ENCODE measurements at places on chromosomes 7 and 10. TPM values are rescaled to one million over a fixed set of nuclear protein-coding genes. Genes with fewer than 3 reads are reported as not detected.

DNA sequence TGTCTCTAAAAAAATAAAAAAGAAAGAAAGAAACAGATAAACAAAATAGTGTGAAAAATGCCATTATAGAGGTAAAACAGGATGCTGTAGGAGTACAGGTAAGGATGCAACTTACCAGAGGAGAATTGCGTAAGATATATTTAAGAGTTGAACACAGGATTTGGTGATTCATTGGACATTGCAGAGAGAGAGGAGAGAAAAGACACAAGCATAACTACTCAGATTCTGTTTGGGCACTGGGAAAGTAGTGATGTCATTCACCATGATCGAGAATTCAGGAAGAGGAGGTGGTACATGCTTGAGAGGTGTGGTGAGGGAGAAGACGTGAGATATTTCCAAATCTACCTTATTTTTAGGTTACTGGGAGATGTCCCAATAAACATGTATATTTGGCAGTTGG, 97.6 kb downstream of the AASS start:
- no peaks in the 10 kb centered on the region for H3K36me3 ChIP-seq
- H3K27ac ChIP-seq = no peak overlapping the region

DNA sequence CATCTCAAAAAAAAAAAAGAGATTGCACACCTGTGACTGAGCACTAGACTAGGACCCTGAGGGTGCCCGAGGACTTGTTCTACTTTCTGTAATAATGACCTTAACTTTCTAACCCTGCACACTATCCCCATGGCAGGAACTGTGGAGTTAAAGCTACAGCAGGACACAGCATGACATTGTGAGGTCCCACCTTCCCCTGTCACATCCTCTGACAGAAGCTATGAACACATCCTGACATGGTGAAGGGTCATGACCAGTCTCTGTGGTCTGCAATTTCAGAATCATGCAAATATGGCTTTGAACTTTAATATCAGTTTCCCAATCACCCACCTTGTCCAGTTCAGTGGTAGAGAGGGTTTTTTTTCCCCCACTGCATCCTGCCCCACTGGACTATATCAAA, 18.5 kb upstream of the SAR1A start:
- H3K36me3 ChIP-seq = no peaks in the 10 kb centered on the region
- no peak for DNase-seq
- H3K4me1 ChIP-seq = no peaks in the 10 kb centered on the region
- no peak overlapping the region for H3K4me3 ChIP-seq
- H3K27me3 ChIP-seq = no peaks in the 10 kb centered on the region
- no peak overlapping the region for H3K27ac ChIP-seq

DNA sequence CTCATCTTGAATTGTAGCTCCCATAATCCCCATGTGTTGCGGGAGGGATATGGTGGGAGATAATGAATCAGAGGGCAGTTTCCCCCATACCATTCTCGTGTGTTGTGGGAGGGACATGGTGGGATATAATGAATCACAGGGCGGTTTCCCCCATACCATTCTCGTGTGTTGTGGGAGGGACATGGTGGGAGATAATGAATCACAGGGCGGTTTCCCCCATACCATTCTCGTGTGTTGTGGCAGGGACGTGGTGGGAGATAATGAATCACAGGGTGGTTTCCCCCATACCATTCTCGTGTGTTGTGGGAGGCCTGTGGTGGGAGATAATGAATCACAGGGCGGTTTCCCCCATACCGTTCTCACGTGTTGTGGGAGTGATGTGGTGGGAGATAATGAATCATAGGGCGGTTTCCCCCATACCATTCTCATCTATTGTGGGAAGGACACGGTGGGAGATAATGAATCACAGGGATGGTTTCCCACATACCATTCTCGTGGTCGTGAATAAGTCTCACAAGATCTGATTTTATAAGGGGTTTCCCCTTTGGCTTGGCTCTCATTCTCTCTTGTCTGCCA, 271.0 kb downstream of the MAD1L1 start:
- H3K27me3 ChIP-seq = no peaks in the 10 kb centered on the region
- peaks cover 22% of the 10 kb centered on the region for H3K4me1 ChIP-seq
- H3K27ac ChIP-seq = peak overlapping the region; percentile 88
- H3K4me3 ChIP-seq = peak overlapping the region; percentile 30
- peaks cover 55% of the 10 kb centered on the region for H3K36me3 ChIP-seq

GRCh38 chr7:27245124-27245797, 2.7 kb downstream of the EVX1 start:
- no peak overlapping the region for H3K4me3 ChIP-seq
- no peaks in the 10 kb centered on the region for H3K36me3 ChIP-seq
- no peak overlapping the region for H3K27ac ChIP-seq
- DNase-seq = no peak

DNA sequence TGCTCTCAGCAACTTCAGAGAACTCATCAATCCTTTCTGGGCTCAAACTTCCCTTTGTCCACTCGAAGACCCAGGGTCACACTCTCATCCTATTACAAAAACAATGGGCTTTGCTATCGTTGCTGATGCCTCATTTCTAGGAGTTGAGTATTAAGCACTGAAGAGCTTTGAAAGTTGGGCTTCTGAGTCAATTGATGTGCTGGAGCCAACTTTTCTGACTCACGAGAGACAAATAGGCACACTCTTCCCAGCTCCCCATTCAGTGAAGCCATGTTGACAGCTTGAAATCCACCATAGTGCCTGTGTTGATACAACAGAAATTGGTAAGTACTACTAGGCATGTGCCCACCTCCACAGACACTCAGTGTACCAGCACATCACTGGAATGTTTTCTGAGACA, 97.5 kb upstream of the PRSS58 start:
- no peaks in the 10 kb centered on the region for H3K36me3 ChIP-seq
- peaks cover 21% of the 10 kb centered on the region for H3K4me1 ChIP-seq
- no peak overlapping the region for H3K4me3 ChIP-seq
- no peak for DNase-seq
- H3K27me3 ChIP-seq = peaks cover 2% of the 10 kb centered on the region
- H3K27ac ChIP-seq = no peak overlapping the region

GRCh38 chr10:6640433-6641040, 60.5 kb upstream of the PRKCQ start:
- H3K4me3 ChIP-seq = no peak overlapping the region
- peaks cover 49% of the 10 kb centered on the region for H3K4me1 ChIP-seq
- H3K36me3 ChIP-seq = peaks cover 3% of the 10 kb centered on the region
- H3K27ac ChIP-seq = no peak overlapping the region
- H3K27me3 ChIP-seq = no peaks in the 10 kb centered on the region

- peaks cover 18% of the 10 kb centered on the region for H3K4me1 ChIP-seq
- H3K4me3 ChIP-seq = no peak overlapping the region
- DNase-seq = no peak
- no peak overlapping the region for H3K27ac ChIP-seq
- H3K27me3 ChIP-seq = no peaks in the 10 kb centered on the region
Measured at GRCh38 chr7:2309889-2310331, 4.3 kb downstream of the SNX8 start.

- H3K4me1 ChIP-seq = no peaks in the 10 kb centered on the region
- H3K27me3 ChIP-seq = peaks cover 2% of the 10 kb centered on the region
- no peak for DNase-seq
- H3K4me3 ChIP-seq = no peak overlapping the region
- H3K27ac ChIP-seq = no peak overlapping the region
Measured at GRCh38 chr10:121284936-121285335, 313.3 kb downstream of the FGFR2 start.

GRCh38 chr7:25069900-25070443, 55.1 kb downstream of the CYCS start:
- H3K27ac ChIP-seq = no peak overlapping the region
- peak; percentile 54 for DNase-seq
- H3K36me3 ChIP-seq = no peaks in the 10 kb centered on the region

DNA sequence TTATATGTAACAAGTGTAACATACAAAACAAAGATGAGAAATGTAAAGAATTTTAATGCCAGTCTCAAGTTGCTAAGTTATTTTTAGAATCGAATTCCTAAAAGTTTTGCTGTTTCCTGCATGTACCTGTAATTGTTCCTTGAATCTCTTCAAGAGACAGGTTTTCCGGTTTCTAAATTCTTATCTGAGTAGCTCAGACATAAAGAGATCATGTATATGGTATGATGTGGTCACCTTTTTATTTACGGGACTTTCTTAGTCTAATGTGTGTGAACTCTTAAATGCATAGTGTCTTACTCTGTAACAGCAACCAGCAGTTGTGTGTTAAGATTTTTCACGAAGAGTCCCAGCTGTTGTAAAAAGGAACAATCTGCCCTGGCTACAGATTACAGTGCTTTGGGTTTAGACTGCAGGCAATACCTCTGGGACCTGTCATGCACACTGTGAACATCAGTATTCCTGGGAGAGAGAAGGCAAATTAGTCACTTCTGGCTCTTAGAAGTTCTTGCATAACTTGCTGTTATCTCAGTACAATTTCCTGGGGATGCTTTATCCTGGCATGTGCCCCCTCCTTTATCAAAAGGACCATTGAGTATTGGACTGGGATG, 263.4 kb downstream of the BICC1 start:
- no peak for DNase-seq
- H3K27me3 ChIP-seq = peaks cover 4% of the 10 kb centered on the region
- no peaks in the 10 kb centered on the region for H3K4me1 ChIP-seq

DNA sequence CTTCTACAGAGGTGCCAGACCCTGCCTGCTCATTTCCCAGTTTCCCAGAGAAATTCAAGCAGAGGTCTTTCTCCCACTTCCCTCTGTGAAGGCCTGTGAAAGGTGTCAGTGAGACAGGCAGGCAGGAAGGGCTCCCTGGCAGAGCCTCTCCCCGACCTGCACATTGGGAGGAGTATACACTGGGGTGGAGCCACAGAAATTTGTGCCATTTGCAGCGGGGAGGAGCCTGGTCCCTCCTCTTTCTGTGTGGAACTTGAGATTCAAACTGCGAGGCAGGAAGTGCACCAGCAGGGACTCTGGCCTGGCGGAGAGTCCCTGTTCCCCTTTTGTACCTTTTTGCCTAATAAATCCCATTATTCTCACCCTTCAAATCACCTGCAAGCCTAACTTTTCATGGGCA, 54.6 kb upstream of the OPN4 start:
- H3K4me1 ChIP-seq = no peaks in the 10 kb centered on the region
- no peak overlapping the region for H3K27ac ChIP-seq
- DNase-seq = peak; percentile 29
- no peaks in the 10 kb centered on the region for H3K27me3 ChIP-seq
- no peaks in the 10 kb centered on the region for H3K36me3 ChIP-seq

DNA sequence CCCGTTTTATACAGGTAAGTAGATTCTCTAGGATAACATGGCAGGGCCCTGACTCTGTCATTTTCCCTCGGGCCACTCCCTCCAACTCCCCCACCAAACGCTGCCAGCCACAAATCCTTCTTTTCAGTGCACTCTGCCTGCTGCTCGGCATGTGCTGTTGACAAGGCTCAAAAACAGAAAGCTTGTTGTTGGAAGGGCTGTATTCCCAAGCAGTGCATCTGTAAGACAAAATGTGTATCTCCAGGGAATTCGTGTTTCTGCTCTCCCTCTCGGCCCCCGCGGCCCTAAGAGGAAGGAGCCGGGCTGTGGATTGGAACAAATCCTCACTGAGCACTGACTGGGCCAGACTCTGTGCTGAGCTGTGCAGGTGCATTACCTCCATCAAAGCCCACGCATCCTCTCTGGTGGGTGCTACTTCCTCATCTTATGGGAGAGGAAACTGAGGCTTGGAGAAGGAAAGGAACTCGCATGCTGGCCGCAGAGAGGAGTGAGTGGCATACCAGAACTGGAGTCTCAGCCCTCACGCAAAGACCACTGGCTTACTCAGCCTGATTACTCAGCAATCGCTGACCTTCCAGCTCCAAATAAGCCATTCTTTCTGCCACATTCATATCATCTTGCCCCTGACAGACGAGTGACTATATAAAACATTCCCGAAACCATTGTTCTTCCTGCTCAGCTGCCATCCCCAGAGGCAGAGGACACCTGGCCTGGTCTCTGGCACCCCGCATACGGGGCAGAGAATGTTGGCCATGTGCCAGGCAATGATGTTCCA, 33.5 kb upstream of the ENO4 start:
- H3K27me3 ChIP-seq = peaks cover 16% of the 10 kb centered on the region
- no peak overlapping the region for H3K27ac ChIP-seq
- H3K36me3 ChIP-seq = no peaks in the 10 kb centered on the region
- no peaks in the 10 kb centered on the region for H3K4me1 ChIP-seq
- no peak overlapping the region for H3K4me3 ChIP-seq

DNA sequence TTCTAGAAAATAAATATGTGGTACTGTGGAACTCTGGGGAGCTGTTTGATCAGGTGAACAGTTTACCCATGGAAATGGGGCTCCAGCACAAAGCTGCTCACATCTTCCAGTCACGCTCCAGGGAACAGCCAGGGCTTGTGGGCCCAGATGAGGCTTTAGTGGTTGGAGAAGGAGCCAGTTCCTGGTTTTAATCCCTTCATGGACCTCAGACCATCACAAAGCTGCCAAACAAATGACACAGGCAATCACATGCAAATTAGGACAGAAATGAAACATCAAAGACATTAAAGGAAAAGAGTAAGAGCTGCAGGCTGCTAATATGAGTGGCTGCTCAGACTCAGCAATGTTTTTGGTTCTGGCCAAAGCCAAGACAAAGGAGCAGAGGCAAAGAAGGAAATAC, 2.2 kb upstream of the ATP6V0E2 start:
- H3K36me3 ChIP-seq = peaks cover 40% of the 10 kb centered on the region
- no peak for DNase-seq
- peak overlapping the region; percentile 88 for H3K4me3 ChIP-seq
- no peaks in the 10 kb centered on the region for H3K27me3 ChIP-seq
- peaks cover 80% of the 10 kb centered on the region for H3K4me1 ChIP-seq

GRCh38 chr7:54877683-54878082, 118.7 kb upstream of the SEC61G start:
- no peak overlapping the region for H3K27ac ChIP-seq
- no peak for DNase-seq
- H3K4me3 ChIP-seq = no peak overlapping the region
- H3K4me1 ChIP-seq = no peaks in the 10 kb centered on the region
- H3K27me3 ChIP-seq = peaks cover 1% of the 10 kb centered on the region

DNA sequence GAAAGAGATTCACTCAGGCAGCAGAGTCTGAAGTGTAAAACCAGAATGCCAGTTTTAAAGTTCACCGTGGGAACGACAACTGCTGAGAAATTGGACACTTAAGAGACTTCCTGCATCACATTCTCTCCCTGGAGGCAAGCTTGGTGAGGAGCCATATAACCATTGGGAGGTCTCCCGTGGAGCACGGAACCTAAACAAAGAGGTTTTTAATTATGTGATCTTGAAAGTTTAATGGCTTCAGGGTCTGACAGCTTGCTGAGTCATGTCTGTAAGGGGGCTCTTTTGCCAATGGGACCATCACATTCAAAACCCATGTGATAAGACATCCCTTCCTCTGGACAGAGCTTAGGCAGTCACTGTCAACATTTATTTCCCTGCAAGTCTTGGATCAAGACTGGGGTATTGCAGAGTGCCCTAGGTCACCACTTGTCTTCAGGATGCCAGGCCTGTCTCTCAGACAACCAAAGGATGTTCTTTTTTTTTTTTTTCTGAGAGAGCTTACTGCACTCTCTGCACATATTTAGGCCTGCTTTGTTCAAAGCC, 674.4 kb downstream of the TYW1 start:
- no peaks in the 10 kb centered on the region for H3K4me1 ChIP-seq
- no peak overlapping the region for H3K4me3 ChIP-seq
- H3K27ac ChIP-seq = no peak overlapping the region
- no peak for DNase-seq
- no peaks in the 10 kb centered on the region for H3K27me3 ChIP-seq

Gene ZNF212
- 13.4 TPM for total RNA-seq

Gene TIAL1
- 200 TPM for total RNA-seq

Gene CTAGE15
- total RNA-seq = 0.36 TPM
